Adipocyte (in vitro differentiated cells): ENCODE measurements at places on chromosomes 12 and 14.
A peak's percentile ranks its signal among the peaks of the same experiment; 100 is the strongest.

DNA sequence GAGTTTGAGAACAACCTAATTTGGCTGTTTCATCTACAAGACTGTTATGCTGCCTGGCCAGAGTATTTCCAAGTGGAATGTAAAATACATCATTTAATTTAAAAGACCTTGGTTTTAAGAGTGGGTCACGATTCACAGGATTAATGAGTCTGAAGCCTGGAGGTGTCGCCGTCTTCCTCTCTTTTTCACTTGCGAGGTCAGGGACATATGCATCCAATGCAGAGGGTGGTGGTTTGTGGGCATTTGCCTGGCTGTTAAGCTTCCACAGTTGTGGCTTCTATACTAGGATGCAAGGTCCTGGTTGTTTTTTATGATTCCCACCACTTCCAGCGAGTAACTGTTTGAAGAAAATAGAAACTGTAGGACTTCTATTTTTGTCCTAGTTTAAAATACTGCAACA lies 22.8 kb upstream of the RASSF3 start:
- DNase-seq = no peak

- DNase-seq = peak; percentile 65
Measured at GRCh38 chr12:85179680-85180270, 100.2 kb upstream of the ALX1 start.

GRCh38 chr12:29794862-29795261 lies 11.1 kb upstream of the TMTC1 start:
- DNase-seq = peak; percentile 2

GRCh38 chr12:47819138-47819895 lies 386 bp downstream of the HDAC7 start:
- peak; percentile 45 for DNase-seq

DNA sequence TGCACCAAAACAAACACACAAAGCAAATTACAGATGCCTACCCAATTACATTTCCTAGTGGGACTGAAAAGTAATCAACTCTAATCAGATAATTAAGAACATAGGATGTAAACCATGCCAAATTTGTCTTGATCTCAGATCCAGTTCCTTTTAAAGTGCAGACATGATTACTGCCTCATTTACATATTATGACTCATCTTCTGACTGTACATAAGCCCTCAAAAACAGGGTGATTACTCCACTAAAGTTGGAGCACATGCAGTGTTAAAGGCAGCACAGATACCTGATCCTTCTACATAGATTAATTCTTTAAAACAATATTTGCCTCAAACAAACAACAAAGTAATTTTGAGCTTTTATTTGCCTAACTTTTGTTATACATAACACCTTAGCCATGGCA lies 337.2 kb downstream of the RPS29 start:
- no peak for DNase-seq

- no peak for DNase-seq
Measured at GRCh38 chr14:89616425-89616824, 199.4 kb upstream of the FOXN3 start.

DNA sequence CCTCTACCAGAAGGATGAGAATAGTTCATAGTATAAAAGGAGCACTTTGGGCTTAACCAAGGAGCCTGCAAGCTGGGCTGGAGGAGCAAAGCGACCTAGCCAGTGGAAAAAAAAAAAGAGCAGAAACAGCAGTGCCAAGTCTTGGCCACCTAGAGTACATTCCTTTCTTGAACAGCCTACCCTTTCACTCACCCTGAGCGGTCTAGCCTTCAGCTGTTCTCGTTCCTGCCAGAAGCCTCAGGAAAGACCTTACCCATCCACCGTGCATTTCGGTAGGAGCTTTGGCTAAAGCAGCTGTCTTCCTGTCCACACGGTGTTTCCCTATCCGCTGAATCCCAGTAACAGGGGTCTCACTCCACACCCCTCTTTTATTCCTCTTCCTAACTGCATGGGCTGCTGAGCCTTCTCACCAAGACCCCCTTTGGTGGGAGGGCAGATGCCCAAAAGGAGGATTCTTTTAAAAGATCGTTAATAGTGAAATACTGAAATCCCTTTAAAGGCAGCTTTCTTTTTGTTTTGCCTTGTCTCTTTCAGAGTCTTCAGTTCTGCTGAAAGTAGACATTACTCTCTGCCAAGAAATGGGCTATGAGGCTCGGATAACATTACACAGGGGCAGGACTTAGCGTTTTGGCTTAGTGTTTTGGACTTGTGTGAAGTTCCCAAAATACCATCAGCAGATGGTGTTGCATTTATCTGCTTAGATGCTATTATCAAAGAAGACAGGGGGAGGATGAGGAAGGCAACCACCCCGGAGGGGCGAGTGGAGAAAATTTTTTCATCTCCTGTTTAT lies 88.5 kb upstream of the METAP2 start:
- peak; percentile 94 for DNase-seq

DNA sequence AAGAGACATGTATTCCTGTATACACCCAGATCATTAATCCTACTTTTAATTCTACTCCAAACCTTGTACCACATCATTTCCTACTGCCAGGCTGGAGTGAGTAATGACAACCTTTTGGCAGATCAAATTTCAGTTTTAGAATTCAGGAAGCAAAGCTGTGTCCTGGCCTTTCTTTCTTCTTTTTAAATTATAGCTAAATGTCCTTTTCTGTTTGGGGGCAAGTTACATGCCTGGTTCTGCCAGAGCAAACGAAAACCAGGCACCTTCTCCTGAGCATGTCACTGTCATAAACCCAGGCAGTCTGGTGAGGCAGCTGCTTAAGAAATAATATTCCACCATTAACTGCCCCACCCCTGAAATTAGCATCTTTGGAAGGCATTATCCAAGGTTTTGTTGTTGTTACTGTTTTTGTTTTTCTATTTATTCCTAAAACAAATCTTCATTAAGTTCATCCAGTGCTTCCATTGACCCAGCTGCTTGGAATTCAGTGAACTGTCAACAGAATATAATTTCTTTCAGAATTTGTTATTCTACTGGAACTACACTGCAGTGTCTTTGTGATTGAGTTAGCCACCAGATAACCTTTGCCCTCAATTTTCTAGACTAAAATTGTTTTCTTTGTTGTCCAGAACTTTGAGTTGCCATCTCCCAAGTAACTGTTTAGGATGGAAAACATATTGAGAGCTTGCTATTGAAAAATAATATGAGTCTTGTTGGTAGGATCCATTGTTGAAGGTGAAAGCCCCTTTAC lies 33.2 kb downstream of the SAMD4A start:
- peak; percentile 52 for DNase-seq

- DNase-seq = no peak
Measured at GRCh38 chr14:22555384-22556011, 33.5 kb downstream of the DAD1 start.

GRCh38 chr12:109058773-109059172 lies 6.4 kb downstream of the USP30 start:
- DNase-seq = no peak

GRCh38 chr14:101761881-101762529 lies 496 bp downstream of the PPP2R5C start:
- DNase-seq = peak; percentile 73

GRCh38 chr12:50839042-50839441 lies 3.7 kb upstream of the TMPRSS12 start:
- DNase-seq = no peak

DNA sequence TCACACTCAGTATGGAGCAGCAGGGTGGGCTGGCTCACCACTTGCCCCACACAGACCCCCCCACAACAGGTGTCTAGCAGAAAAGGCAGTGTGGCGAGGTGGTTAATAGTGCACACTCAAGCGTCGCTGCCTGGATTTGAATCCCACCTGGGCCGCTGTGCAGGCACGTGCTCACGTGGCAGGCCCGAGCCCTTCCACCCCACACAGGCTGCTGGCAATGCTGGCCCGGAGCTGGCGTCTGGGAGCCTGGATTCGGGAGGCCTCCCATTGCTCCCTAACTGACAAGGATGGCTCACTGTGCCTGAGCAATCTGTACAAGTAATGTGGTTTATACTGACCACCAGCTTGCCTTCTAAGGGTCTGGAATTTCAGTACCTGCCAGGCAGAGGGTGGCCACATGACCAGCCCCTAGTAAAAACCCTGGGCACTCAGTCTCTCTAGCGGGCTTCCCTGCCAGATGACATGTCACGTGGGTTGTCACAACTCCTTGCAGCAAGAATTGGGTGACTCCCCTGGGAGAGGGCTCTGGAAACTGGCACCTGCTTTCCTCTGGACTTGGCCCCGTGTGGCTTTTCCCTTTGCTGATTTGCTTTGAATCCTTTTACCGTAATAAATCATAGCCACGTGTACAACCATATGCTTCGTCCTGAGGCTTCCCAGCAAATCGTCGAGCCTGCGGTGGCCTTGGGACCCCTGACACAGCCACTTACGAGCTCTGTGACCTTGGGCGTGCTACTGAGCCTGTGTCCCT lies 72.8 kb downstream of the SCARB1 start:
- DNase-seq = no peak

GRCh38 chr14:37587131-37587803 lies 7.8 kb downstream of the FOXA1 start:
- DNase-seq = no peak

GRCh38 chr14:24639270-24639669 lies 5.3 kb upstream of the GZMB start:
- DNase-seq = no peak

DNA sequence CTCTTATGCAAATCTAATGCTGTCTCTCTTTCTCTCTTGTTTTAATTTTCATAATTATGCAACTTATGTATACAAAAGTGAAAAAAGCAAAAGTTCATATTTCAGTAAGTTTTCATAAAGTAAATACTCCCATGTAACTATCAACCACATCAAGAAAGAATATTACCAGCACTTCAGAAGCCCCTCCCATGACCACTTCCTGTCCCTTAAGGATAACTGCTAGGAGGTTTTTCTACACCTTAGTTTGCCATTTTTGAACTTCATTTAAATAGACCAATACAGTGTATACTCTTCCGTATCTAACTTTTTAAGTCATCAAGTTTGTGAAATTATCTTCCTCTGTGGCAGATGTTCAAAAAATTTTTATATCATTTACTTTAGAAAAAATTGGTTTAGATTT lies 547 bp upstream of the OR4K15 start:
- DNase-seq = no peak

GRCh38 chr12:83823386-83824045 lies 1089.1 kb downstream of the SLC6A15 start:
- no peak for DNase-seq

DNA sequence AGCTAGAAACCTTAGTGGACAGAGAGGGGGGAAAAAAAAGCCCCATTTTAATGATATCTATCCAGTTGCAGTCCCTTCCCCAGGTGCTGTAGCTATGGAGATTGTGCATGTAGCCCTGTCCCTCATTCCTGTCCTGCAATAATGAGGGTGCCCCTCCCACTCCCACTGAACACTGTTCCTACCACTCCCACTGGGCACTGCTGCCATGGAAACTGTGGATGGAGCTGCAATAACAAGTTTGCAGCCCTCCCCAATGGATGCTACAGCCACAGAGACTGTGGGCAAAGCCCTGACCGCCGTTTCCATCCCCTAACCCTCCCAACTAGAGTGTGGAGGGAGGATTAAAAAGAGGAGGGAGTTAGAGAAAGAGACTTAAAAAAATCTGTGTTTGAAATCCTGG lies 238.3 kb downstream of the FUT8 start:
- DNase-seq = no peak

- DNase-seq = peak; percentile 63
Measured at GRCh38 chr12:48105321-48105866, 485 bp downstream of the SENP1 start.

DNA sequence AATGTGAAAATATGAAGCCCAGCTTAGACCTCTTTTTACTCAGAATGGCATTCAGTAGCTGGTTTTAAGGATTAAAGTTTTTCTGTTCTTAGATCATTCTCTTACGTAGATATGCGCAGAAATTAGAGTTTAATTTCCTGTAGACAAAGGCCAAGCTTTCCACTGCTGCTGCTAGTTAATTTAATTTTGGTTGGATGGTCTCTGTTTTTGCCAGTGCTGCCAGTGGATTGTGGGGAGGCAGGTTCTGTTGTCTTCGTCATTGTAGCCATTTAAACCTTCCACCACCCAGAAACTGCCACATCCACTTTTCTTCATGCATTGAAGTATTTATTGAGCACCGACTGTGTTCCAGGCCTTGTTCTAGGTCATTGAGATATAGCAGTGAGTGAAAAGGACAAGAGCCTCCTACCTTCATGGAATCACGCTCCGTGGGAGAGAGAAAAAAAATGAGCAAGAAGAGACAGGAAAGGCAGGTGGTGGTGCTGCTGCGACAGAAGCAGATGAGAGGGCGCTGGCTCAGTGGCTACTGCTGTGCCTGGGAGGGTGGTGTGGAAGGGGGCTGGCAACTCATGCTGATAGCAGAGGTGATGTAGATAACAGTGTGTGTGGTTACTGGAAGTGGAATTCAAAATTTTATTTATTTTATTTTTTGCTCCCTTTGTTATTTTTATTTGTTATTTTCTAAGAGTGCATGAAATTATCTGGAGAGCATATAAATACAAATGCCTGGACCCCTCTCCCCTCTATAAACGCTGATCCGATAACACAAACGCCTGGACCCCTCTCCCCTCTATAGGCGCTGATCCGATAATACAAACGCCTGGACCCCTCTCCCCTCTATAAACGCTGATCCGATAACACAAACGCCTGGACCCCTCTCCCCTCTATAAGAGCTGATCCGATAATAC lies 33.3 kb downstream of the DYNC1H1 start:
- no peak for DNase-seq

GRCh38 chr12:85394065-85394464 lies 114.0 kb downstream of the ALX1 start:
- no peak for DNase-seq

- no peak for DNase-seq
Measured at GRCh38 chr12:41344776-41345470, 156.8 kb downstream of the PDZRN4 start.

- DNase-seq = peak; percentile 52
Measured at GRCh38 chr12:19779395-19780056, 340.2 kb downstream of the AEBP2 start.

DNA sequence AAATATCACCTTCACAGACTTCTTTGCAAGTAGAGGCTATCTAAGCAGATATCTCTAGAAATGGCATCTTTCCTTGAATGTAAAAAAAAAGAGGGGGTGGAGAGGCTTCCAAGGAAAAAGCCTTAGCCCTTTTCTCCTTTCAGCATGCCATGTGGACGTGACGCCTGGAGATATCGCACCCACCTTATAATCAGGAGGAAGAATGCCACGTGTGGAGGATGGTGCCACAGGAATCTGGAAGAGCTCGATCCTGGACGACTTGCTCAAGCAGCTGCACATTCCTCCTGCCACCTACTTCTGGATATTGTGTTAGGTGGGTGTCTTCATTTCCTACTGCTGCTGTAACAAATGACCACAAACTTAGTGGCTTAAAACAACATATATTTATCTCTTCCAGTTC lies 203.6 kb downstream of the NUAK1 start:
- no peak for DNase-seq

- no peak for DNase-seq
Measured at GRCh38 chr12:11685716-11686115, 36.2 kb downstream of the ETV6 start.

- DNase-seq = no peak
Measured at GRCh38 chr14:94850309-94851211, 80.6 kb upstream of the GSC start.

DNA sequence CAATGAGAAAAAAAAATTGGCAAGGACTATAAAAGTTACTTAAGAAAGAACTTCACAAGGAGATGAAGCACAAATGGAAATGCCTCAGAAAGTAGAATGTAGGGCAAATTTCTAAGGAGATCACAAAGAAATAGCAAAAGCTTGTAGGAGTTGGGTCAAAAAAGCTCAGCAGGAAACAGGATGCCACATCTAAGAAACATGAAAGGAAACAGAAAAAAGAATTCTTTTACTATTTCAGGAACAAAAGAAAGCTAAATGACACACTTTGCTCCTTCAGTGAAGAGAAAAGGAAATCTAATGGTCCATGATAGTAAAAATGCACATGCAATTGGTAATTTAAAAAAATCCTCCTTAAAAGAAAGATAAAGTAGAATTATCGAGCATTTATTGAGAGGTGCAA lies 452.1 kb upstream of the GARIN6 start:
- no peak for DNase-seq
